Upper lobe of left lung (tissue), 6 donors: ENCODE measurements at places on chromosomes 13 and 19. TPM values are rescaled to one million over a fixed set of nuclear protein-coding genes. Genes with fewer than 3 reads are reported as not detected.

DNA sequence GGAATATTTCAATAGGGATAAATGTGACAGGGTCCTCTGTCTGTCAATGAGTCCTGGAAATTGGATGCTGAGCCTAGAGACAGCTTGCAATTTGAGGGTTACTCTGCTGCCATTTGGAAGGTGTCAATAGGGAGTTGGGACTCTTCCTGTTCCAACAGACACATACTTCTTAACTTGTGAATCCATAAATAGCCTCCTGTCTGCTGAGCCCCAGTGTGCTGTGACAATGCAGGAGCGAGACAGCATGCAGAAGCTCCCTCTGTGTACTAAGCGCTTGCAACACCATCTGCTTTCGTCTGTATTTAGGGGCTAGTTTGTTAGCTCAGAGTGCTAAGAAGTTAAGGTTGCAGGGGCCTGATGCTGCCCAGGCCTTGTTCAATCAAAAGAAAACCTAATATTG, 58.5 kb upstream of the GPR12 start:
- DNase-seq, result no peak

DNA sequence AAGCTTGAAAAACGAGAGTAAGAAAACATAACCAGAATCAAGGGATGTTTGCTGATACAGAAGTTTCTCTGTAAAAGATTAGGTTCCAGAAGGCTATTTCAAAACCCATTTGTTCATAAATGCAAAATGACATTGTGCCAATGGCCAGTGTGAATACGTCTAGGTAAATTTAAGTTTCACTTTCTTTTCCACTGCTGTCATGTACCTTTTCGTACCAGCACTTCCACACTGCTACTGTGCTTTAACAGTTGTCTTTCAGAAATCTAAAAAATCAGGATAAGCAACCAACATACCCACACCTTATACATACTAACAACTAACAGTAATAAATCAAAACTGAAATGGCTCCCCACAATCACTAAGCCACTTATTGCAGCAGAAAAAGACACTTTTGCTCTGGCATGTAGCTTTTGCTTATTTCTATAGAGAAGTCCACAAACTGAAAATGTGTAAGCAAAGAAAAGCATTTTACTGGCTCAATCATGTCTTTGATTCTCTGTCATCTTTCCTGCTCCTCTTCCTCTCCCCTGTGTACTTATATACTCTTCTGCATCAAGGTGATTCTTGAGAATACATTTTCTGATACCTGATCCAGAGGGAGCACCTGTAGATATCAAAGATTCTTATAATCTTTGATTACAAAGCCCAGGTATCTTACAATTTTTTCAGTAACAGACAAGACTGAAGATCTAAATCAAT, 34.3 kb downstream of the ELF1 start:
- DNase-seq, result no peak

GRCh38 chr13:111919849-111920248, 147.1 kb upstream of the SOX1 start:
- peak; percentile 16 for DNase-seq

- no peak for DNase-seq
These were observed 16.9 kb upstream of the ZNF730 start for GRCh38 chr19:23099966-23100365.

DNA sequence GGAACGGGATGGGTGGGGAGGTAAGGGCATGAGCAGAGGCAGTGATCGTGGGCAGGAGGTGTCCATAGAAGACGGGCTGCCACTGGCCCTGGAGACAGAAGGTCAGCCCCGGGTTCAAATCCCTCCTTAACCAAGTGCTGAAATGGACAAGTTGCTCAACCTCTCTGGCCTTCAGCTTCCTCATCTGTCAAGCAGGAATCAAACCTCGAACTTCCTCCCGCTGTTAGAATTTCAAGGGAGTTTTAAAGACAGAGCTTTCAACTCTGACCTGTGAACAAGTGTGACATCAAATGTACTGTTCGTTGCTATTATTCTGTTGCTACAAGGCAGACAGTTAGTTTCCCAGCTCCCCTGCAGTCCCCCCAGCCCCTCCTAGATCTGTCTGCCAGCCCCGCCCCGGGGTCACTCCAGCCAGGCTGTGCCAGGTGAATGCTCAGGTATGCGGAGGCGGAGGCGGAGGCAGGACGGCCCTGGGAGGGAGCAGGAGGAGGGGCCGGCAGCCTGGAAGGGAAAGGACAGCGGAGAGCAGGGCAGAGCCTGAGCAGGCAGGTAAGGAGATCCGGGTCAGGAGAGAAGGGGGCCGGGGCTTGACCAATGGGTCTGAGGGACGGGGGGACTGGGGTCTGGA, at the start of gene EPS8L1:
Gene EPS8L1 (plus strand): TSS at position 499 of the 628 bp plus-strand sequence. CDS start 576 bp downstream, outside the sequence.
- DNase-seq, result peak; percentile 84

GRCh38 chr19:16951529-16951928, 62.7 kb downstream of the F2RL3 start:
- no peak for DNase-seq

- no peak for DNase-seq
These were observed 2.6 kb upstream of the DOHH start for GRCh38 chr19:3503036-3503572.

DNA sequence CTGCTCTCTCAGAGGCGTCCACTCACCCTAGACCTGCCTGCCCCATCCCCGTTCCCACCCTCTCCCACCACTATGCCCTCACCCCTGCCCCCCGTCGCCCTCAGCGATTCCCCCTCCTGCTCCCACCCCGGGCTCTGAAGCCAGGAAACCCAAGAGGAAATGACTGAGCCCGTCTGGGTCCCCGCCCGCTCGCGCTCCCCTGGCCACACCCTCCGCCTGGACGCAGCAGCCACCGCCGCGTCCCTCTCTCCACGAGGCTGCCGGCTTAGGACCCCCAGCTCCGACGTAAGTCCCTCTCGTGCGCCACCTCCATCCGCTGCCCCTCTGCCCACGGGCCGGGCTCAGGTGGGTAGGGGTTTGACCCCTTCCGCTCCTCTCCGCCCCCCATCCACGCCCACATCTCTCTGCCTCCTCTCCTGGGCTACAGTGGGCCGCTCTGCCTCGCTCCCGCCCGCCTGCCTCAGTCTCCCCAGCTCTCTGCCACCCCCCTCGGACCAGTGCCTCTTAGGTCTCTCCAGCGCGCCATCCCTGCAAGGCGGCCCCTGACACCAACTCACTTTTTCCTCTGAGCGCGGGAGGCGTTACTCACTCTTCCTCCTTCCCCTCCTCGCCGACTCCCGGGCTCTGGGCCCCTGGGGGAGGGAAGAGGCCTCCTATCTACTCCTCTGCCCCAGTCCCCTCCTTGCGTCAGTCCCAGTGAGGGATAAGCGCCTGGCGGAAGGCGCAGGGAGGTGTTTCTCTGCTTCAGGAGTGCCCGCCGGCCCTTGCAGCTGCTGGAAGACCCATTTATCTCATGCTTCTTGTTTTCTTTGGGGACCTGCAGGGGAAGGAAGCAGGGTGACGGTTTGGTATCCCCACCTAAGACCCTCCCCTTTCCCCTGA, at the start of gene FXYD5:
Gene FXYD5 (plus strand): TSS at position 211 of the 882 bp plus-strand sequence. CDS start 816 bp downstream, outside the sequence.
- peak; percentile 79 for DNase-seq

DNA sequence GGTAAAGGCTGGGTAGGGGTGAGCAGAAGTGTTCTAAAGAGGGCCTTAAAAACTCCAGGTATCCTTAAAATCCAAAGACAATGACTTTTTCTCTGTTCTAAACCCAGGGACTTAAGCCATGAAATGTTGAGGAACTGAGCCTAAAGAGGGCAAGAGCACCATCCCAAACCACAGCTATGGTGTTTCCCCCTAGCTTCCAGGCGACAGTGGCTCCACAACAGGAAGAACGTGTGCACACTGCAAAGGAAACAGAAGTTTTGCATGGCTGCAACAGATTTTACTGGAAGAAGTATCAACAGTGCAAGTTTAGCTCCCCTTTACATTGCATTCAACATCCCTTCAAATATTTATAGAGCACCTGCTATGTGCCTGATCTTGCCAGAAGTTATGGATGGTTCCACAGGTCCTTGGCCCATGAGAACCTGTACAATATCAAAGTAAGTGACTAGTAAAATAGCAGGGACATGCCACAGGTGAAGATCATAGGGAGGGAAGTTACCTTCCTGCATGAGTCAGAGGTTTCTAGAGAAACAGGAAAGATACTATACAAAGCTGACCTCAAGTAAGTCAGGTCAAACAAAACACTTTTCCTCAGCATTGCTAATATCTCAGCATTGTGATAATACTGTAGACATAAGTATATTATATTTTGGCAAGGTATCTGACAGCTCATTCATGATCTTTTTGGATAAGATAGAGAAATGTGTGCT, 8.4 kb upstream of the KCTD12 start:
- DNase-seq, result peak; percentile 28

GRCh38 chr19:57263244-57263741, 17.0 kb upstream of the ZNF460 start:
- DNase-seq, result no peak

The SOX1 gene
- not detected for total RNA-seq

The CLDND2 gene
- total RNA-seq, result 3.0 TPM

DNA sequence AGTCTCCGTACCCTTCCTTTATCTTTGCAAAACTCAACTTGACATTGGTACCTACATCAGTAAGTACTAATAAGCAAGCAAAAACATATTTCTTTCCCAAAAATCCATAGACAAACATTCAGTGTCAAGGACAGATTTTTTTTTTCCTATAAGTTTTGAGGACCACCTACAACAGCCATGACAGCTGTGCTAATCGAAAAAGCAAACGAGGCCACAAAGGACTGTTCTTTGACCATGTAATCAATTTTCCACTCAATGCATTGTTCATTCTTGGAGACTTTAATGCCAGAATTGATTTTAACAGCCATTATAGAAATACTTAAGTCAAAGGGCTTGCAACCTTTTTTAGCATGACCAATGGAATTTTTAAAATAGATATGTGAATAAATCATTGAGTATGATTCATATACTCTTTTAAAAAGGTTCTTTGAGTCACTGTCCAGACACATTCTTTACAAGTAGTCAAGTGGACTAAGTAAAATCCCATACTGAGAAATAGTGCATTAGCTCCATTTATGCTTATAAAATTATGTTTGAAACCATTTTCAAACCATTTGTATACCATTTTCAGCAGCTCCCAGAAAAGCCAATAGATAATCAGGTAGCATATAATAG, 323.9 kb downstream of the MZT1 start:
- DNase-seq, result no peak

The RGS9BP gene
- 9.0 TPM for total RNA-seq

The TMEM272 gene
- 0.17 TPM for total RNA-seq

GRCh38 chr19:17078920-17079709, 3.5 kb downstream of the MYO9B start:
- peak; percentile 31 for DNase-seq

The NLRP11 gene
- not detected for total RNA-seq

The FXYD7 gene
- not detected for total RNA-seq

GRCh38 chr19:2474232-2475017, 1.5 kb upstream of the GADD45B start:
- peak; percentile 86 for DNase-seq

DNA sequence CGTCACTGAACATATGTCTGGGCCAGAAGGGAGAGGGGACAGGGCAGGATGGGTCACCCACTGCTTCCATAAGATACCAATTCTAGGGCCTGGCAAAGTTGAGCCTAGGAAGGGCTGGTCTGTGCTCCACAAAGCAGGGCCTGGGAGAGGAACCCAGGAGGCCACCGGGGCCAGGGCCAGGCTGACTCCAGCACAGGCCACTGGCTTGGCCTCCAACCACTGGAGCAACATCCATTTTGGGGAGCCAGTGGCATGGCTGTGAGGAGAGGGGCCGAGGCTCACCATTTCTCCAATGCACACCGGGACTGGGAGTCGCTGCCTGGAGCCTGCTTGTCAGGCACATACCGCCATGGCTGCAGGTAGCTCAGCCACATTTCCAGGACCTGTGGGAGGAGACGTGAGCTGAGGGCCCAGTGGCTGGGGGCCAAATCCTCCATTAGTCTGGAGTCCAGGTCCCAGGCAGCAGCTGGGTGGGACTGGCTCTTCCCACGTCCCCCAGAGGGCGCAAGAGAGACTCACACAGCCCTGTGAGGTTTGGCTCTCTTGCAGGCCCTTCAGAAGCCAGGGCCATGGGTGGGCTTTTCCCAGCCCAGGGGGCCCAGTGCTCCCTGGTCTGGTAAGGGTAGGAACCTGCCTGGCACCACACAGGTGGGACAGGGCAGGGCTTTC, 27.7 kb downstream of the TUBA3C start:
- no peak for DNase-seq

The CPB2 gene
- 10.1 TPM for total RNA-seq

DNA sequence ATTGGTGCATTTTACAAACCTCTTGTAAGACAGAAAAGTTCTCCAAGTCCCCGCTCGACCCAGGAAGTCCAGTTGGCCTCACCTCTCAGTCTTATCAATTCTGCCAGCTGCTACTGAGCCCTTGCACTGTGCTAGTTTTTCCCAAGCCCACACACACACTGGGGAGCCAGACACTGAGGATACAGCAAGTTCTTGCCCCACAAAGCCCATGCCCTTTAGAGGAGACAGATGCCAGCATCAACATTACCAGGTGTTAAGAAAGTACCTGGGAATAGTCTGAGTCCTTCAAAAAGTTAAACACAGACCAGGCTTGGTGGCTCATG, 175.0 kb downstream of the PTPRS start:
- no peak for DNase-seq

DNA sequence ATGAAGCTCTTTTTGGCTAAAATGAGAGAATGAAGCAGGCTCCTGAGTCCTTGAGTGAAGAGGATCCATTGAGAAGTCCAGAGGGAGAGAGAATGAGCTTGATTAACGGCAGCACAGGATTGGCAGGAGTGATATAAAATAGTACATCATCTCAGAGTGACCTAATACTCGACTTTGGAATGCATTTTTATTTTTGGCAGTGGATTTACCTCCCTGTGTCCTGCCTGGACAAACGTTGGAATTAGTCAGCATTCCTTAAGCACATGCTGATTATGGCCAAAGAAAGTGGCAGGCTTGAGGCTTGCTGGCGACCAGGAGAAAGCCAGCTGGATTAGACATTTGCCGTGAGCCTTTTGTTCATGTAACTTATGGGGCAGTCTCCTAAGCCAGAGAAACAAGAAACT, 22.9 kb downstream of the LRCH1 start:
- DNase-seq, result no peak

DNA sequence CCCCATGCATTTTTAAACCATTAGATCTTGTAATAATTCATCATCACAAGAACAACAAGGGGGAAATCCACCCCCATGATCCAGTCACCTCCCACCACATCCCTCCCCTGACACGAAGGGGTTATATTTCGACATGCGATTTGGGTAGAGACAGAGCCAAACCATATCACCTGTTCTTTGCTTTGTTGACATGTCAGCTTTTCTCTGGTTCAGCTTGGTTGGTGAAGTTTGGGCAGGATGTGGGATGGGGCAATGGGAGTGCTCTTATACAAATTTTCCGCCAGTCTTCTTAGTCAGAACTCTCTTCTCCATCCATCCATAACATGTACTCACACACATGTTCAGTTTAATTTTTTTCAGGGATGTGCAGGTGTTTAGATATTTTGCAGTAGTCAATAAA, 12.9 kb downstream of the TPP2 start:
- no peak for DNase-seq

GRCh38 chr13:94308832-94309231, 170.7 kb downstream of the DCT start:
- no peak for DNase-seq

DNA sequence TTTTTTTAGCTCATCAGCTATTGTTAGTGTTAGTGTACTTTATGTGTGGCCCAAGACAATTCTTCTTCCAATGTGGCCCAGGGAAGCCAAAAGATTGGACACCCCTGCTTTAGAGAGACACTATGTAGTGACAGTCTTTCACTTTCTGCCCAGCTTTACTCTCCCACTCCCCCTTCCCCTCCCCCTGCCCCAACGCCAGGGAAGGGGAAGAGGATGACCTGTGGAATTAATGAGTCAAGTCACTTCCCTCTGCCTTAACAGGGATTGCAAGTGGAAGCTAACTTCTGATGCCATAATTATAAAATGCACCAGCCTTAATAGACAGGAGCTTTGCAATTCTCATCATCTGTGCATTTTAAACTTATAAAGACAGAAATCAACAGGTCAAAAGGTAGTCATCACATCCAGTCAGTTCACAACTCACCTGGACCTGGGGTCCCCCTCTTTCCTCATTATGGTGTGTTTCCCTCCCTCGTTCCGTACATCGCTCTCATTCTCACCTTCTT, 1.6 kb downstream of the ZNF415 start:
- no peak for DNase-seq
